D721Med (cell line): ENCODE measurements at places on chromosomes 6 and 20.

DNA sequence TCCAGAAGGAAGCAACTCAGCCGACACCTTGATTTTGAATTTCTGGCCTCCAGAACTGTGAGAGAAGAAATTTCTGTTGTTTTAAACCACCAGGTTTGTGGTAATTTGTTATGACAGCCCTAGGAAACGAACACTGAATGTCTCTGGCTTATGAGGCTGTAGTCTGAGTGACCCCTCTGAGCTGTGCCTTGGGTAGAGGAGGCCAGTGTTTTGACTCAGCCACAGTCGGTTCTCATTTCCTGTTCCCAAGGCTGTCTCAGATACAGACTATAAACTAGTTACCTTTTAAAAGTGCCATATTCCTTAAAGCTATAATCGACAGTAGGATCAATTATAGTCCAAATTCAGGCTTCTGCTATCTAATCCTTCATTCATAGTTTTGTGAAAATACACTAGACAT, 391.2 kb upstream of the MAP3K7 start:
- DNase-seq = no peak

DNA sequence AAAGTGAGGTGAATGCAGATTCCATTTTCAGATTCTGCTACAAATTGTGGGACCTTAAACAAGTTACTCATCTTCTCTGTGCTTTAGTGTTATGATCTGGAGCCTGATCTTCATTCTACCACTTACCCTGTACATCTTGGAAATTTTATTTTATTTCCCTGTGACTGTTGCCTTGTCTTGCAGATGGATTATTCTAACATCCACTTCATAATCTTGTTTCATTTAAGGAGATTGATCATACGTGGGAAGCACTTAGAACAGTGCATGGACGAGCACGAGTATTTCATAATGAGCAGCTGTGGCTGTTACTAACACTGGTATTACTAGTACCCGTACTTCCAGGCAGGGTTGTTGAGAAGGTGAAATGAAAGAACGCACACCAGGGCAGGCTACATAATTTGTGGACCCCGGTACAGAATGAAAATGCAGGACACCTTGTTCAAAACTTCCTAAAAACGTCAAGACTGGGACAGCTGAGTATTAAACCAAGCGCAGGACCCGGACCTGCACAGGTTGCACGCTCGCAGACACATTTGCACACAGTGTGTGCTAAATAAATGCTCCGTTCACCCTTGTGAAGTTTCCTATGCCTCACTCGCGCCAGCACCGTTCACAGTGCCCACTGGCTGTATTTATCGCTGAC, 535 bp upstream of the CCDC170 start:
- no peak for DNase-seq

- no peak for DNase-seq
These were observed 17.4 kb downstream of the SERAC1 start for GRCh38 chr6:158150701-158151100.

GRCh38 chr6:157099912-157100593, 223.3 kb downstream of the TMEM242 start:
- DNase-seq = no peak
